ENCODE measurements at places on chromosomes 3 and 15.

DNA sequence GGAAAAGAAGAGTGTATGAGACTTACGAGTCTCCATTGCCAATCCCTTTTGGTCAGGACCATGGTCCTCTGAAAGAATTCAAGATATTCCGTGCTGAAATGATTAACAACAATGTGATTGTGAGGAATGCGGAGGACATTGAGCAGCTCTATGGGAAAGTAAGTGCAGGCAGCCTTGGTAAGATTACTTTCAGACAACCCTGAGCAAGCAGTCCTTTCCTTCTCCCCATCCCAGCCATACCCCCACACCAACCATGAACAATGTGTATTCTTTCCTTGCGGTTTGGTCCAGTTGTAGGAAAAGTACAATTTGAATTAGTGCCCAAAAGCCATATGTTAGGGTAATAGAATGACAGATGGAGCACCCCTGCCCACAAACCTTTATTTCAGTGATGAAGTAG is 5.6 kb downstream of the TSEN2 start:
- DNase-seq = no peak

GRCh38 chr3:191303596-191303995 is 25.6 kb upstream of the CCDC50 start:
- DNase-seq = no peak

GRCh38 chr3:110579840-110580550 is 491.6 kb upstream of the NECTIN3 start:
- no peak for DNase-seq

GRCh38 chr3:34357461-34357860 is 559.0 kb downstream of the PDCD6IP start:
- no peak for DNase-seq

GRCh38 chr15:41523097-41523496 is 9.5 kb upstream of the LTK start:
- DNase-seq = no peak

- DNase-seq = no peak
Observed at GRCh38 chr3:72155391-72156064, 370.6 kb upstream of the PROK2 start.

DNA sequence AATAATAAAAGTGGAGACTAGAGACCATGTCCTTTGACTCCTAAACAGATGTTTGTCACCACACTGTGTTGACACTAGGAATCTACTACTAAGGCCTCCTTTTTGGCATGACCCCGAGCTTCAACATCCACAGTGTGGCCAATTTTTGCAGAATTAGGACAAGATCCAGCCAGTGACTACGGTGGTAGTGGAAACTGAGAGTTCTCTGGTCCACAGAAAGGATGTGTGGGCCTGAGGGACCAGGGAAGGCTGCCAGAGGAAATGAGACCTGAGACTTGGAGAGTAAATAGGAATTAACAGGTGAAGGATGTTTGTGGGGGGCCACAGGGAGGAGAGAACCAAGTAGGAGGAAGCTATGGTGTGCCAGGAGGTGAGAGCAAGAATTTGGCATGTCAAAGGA is 122.7 kb downstream of the CHCHD6 start:
- DNase-seq = no peak

GRCh38 chr3:158839966-158840365 is 38.1 kb downstream of the MFSD1 start:
- DNase-seq = no peak

DNA sequence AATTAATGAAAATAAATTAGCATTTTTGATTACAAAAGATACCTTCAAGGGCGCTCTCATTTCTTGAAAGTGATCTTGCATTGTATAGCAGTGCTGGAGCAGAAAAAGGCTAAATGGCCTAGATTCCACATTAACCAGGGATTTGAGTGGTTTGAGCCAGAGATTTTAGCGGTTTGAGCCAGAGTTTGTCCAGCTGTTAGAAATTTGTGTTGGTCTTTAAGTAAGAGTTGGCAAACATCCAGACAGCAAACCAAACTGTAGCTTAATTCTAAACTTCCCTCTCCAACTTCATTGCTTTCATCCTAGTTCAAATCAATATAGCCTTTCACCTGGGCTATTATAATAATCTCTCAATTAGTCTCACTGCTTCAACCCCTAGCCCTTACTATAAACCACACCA is 351.7 kb downstream of the IGSF11 start:
- no peak for DNase-seq

- no peak for DNase-seq
Observed at GRCh38 chr3:59016930-59017616, 32.8 kb downstream of the CFAP20DC start.

DNA sequence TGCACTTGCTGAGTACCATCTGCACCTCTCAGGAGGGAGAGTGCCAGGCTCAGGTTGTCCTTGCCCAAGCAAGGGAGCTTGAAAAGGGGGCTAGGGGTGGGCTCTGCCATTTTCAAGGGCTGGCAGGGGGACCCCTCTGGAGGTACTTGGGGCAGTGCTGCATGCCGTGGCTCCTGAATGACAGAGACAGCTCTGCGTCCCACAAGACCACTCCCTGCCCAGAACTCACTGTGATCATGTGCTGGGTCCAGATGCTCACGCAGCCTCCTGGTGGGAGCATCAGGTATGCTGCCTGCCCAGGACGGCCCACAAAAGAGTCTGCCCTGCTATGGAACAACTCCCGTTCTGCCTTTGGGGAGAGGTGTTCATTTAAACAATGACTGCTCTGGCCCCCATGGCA is 165.2 kb downstream of the GOLGA6L4 start:
- no peak for DNase-seq

GRCh38 chr15:76341366-76342057 is 4.9 kb downstream of the ISL2 start:
- DNase-seq = no peak

- DNase-seq = no peak
Observed at GRCh38 chr3:172156586-172156955, 117.2 kb downstream of the FNDC3B start.

DNA sequence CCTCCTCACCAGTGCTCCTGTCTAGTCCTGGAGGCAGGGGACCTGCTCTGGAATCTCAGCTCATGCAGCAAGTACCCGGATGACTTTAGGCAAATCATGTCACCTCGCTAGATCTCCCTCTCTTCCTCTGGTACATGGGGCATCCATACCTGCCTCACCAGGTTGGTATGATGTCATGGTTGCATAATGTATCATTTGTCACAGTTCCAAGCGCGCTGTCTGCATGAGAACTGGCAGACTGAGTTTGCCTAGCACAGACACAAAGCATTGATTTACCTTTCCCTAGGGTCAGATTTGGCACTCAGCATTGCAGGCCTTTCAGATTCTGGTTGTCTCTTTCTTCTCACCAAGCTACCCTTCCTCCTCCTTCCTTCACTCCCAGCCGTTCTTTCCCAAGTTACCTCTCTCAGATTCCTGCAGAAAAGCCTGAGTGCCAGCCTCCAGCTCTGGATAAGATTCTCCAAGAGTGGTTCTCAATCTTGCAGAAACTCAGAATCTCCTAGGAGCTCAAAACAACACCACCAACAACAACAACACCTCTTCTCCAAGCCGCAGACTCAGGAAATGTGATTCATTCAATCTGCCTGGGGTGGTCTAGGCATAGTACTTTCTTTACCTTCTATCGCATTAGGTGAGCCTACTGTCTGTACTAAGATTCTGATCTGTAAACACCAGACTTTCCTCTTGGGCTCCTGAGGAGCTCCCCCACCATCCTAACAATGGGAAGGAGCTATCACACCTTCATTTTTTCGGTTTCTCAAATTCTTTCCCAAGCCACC is 29.5 kb downstream of the FAM43A start:
- DNase-seq = peak; percentile 15

DNA sequence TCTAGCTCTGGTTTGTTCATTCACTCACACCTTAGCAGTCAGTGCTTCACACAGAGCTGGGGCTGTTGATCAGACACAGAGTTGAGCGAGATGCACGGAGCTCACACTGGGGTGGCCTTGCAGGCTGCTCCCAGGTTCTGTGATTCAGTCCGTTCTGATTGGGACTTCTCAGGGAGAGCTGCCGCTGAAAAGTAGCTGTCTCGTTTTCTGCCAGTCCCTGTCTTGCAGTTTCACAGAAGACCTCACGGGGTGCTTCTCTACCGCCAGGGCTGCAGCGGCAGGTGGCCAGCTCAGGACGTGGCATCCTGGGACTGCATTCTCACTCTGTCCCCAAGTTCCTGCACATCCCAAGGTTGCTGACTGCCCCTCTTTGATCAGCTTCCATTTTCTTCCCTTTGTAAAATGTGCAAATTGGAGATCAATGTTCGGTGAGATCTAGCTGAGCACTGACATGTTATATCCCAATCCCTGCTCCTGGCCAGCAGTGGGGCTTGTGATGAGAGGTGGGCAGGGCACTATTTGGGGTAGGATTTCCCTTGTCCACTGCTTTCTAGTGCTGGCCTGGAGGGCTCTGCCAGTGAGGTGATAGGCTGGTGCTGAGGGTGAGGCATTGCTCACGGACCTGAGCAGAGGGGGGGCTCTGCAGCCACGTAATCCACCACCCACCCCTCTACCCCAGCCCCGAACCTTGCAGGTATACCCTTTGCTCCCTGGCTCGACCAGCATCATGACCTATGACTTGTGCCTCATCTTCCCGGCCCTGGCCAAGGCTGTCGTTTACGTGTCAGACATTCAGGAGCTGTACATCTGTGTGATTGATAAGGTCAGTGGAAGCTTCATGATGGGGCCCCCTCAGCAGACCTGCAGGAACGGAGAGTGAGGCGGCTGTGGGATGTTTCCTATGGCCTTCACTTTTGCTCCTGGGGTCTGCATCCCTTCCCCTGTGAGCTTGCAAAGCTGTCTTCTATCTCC is 5.3 kb upstream of the TXNRD3 start:
- DNase-seq = no peak

- no peak for DNase-seq
Observed at GRCh38 chr3:184637705-184638104, 74.2 kb downstream of the MAGEF1 start.

- no peak for DNase-seq
Observed at GRCh38 chr15:29849218-29849617, 26.9 kb upstream of the TJP1 start.

DNA sequence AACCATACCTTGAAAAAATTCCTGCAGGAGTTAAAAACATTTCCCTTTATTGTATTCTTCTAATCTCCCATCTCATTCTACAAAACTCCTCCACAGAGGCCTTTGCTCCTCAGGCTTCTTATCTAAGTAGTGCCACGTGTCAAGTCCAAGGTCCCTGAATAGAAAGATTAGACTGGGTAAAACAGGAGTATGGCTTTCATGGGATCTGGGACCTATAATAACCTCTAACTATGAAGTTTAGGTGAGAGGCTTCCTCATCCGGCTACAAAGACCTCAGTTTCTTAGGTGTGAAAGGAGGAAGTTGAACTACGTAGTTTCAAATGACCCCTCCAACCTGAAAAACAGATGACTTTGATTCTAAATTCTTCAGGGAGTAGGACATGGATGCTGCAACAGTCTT is 20.0 kb downstream of the GPR15 start:
- no peak for DNase-seq

- no peak for DNase-seq
Observed at GRCh38 chr3:105691053-105691452, 177.8 kb downstream of the CBLB start.

- no peak for DNase-seq
Observed at GRCh38 chr15:35495080-35495479, 50.9 kb downstream of the DPH6 start.

DNA sequence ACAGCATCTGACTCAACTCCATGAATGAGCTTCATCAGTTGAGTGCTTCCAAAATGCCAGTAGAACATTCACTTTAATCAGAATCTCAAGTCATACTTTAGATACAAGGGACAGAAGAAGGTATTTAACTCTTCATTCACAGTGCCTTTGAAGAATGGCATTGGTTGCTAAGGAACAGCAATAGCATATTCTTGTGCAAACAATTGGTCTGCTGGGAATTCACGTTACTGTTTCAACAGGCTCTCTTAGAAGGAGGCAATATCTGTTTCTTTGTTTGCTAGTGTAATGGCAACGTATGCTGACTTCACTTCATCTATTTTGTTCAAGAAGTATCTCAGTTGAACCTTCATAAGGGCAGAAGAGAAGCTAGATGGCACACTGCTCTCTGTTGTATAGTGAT is 113.9 kb downstream of the TMEM108 start:
- no peak for DNase-seq

GRCh38 chr3:157789162-157789561 is 285.9 kb upstream of the VEPH1 start:
- no peak for DNase-seq

GRCh38 chr3:146517684-146518435 is 26.5 kb downstream of the PLSCR1 start:
- DNase-seq = no peak

- no peak for DNase-seq
Observed at GRCh38 chr3:64294771-64295170, 69.5 kb upstream of the PRICKLE2 start.

- DNase-seq = no peak
Observed at GRCh38 chr3:23183731-23184130, 19.4 kb upstream of the UBE2E2 start.

- DNase-seq = no peak
Observed at GRCh38 chr3:75396316-75396802, 267.8 kb upstream of the FRG2C start.

DNA sequence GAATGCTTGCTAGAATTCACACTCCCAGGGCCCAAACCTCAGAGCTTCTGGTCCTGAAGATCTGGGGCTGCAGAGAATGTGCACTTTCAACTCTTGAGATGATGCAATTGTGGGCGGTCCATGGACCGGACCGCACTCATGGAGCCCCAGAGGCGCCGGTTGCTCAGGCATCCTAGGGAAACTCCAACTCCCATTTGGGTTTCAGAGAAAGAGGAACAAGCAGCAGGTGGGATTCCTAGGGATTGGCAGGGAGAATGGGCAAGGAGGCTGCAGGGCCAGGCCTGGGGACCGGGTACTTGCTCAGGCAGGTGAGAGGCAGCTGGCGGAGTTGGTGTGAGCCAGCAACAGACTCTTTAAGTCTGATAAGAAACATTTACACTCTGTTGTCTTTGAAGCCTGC is 3.5 kb downstream of the NOX5 start:
- no peak for DNase-seq

DNA sequence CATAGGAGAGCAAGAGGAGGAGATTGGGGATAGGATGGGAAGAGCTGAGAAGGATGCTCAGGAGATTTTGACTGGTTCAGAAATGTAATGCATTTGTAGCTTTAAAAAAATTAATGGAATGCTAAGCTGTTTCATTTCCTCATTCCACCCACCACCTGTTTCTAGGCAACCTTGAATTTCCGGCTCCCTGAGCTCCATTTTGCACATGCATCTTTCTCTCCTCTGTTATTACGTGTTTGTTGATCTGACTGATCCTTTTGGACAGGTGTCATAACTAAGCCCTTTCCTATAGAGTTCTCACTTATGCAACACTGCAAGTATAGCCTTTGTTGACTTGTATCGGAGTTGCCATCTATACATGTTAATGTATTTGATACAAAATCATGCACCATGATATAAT is 4.3 kb downstream of the TMPRSS7 start:
- DNase-seq = no peak

- no peak for DNase-seq
Observed at GRCh38 chr3:50608278-50608677, 3.3 kb downstream of the CISH start.

DNA sequence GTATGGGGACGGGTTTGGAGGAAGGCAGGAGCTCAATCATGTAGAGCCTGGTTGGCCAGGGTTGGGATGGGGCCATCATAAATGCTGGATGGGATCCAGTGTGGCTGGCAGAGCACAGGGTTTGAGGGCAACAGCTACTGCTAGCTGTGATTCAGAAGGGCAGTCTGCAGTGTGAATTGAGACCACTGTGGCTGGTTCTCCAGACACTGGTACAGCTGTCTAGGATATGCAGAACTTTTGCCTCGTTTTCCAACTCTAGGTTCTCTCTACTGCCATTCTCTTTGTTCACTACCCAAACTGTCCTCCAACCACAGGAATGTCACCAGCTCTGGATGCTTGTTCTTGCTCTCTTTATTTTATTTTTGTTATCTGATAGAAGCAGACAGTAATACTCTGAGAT is 543.6 kb downstream of the AGBL1 start:
- no peak for DNase-seq
